ENCODE measurements at places on chromosomes 2 and 18.

DNA sequence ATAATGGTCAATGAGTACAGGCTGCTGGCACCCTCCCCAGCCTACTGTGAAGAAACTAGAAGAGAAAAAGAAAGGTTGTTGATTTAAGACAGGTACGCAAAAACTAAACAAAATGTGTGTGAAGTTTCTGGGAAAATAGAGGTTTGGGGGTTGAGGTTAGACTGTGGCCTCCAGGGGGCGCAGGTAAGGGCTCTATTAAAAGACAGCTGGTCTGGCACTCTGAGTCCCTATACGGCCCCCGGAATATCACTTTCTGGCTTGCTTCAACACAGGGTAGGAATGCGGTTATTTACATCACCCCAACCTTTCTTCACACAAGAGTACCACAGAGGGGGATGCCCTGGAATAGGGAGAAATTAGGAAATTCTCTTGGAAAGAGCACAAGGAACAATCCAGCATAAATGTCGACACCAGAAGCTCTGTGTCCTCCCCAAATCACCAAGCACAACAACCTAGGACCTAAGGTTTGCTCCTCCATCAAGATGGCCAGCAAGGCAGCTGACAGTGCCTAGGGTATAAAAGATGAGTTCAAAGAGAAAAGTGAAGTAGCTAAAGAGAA is 480.8 kb upstream of the KLHL29 start:
- no peak for DNase-seq

- DNase-seq: no peak
Observed at GRCh38 chr2:119011162-119011909, 69.3 kb downstream of the MARCO start.

DNA sequence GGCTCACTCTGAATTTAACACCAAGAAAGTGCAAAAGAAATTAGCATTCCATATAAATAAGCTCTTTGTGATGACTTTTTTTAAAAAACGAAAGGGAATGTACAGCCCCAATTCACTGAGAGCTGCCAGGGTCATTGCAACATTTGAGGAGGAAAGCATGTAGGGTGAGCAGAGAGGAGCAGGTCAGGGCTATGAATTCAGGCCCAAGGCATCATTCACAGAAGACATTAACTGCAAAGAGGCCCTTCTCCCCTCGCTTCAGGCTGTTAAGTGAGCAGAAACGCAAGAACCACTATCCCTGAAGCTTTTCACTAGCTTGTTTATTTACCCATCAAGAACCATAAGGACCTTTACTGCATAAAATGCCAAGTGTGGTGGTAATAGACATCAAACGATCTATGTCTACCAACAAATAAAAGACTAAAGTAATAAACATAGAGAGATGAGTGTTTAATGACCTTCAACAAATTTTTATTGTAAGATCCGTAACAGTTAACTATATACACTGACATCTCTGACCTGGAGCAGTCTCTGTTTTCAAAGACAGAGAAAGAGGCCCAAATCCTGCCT is 333.1 kb upstream of the HNRNPA3 start:
- no peak for DNase-seq

DNA sequence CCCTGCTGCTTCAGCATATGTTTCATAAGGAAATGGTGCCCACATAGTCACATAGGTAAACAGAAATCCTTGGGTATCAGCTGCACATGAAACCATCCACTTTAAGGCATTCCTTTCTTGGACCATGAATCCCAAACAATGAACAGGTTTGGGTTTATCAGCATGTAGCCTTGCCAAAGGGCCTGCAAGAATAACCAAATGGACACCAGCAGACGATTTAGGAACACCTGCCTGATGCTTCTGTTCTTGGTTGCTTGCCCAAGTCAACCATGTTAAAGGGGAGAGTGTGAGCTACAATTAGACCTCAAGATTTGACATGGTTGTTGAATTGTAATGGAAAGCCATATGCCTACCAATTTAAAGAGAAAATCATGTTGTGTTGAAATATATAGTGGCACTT is 1342.7 kb upstream of the PIK3C3 start:
- DNase-seq: no peak

- DNase-seq: no peak
Observed at GRCh38 chr2:188294352-188294926, 2.8 kb downstream of the GULP1 start.

GRCh38 chr18:2636126-2636631 is 19.3 kb upstream of the SMCHD1 start:
- no peak for DNase-seq

GRCh38 chr2:62998949-62999348 is 51.7 kb upstream of the OTX1 start:
- DNase-seq: no peak
